ENCODE measurements at places on chromosomes 12 and 14. TPM values are rescaled to one million over a fixed set of nuclear protein-coding genes. Genes with fewer than 3 reads are reported as not detected.

CARMIL3 gene
- total RNA-seq: 0.07 TPM

LBHD2 gene
- total RNA-seq: not detected

TPH2 gene
- total RNA-seq: not detected

GRCh38 chr14:46323404-46323762 is 328.2 kb downstream of the RPL10L start:
- no peak for DNase-seq

DNA sequence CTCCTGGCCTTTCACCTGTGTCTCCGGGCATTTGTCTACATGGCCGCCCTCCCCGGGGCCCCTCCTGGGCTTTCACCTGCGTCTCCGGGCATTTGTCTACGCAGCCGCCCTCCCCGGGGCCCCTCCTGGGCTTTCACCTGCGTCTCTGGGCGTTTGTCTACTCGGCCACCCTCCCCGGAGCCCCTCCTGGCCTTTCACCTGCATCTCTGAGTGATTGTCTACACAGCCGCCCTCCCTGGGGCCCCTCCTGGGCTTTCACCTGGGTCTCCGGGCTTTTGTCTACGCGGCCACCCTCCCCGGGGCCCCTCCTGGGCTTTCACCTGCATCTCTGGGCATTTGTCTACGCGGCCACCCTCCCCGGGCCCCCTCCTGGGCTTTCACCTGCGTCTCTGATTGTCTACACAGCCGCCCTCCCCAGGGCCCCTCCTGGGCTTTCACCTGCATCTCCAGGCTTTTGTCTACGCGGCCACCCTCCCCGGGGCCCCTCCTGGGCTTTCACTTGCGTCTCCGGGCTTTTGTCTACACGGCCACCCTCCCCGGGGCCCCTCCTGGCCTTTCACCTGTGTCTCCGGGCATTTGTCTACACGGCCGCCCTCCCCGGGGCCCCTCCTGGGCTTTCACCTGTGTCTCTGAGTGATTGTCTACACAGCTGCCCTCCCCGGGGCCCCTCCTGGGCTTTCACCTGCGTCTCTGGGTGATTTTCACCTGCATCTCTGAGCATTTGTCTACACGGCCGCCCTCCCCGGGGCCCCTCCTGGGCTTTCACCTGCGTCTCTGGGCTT is 68.0 kb upstream of the GALNT9 start:
- DNase-seq: no peak

DNA sequence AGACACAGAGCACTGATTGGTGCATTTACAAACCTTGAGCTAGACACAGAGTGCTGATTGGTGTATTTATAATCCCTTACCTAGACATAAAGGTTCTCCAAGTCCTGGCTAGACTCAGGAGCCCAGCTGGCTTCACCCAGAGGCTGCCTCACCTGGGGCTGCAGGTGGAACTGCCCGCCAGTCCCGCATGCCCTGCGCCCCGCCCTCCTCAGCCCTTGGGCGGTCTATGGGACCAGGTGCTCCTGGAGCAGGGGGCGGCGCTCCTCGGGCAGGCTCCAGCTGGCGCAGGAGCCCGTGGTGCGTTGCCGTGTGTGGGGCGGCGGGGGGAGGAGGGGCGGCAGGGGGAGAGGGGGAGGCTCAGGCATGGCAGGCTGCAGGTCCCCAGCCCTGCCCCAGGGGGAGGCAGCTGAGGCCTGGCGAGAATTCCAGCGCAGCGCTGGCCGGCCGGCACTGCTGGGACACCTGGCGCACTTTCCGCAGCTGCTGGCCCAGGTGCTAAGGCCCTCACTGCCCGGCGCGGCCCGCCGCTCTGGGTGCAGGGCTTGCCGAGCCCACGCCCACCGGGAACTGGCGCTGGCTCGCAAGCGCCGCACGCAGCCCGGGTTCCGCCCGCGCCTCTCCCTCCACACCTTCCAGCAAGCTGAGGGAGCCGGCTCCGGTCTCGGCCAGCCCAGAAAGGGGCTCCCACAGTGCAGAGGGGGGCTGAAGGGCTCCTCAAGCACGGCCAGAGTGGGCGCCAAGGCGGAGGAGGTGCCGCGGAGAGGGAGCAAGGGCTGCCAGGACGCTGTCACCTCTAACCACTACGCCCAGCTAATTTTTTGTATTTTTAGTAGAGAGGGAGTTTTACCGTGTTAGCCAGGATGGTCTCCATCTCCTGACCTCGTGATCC is 3.1 kb upstream of the SLCO1B3 start:
- DNase-seq: no peak

- DNase-seq: no peak
Observed at GRCh38 chr12:89155826-89156225, 196.5 kb downstream of the DUSP6 start.

DNA sequence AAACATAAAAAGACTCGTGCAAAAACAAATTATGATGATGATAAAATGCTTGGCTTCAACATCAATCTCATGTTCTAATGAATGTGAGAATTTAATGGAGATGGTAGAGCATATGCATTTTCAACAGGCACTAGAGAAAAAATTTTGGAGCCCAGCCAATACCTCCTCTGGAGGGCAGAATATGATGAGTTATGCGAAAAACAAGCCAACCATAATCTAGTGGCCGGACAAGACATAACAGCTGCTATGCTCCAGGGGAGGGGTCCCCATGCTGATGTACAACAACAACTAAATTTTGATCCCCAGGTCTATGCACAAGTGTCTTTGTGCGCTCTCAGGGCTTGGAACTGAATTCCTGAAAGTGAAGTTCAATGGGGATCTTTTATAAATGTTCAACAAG is 1197.5 kb downstream of the LRFN5 start:
- DNase-seq: no peak

All from epithelial cell of proximal tubule (primary cell).